ENCODE measurements at places on chromosomes 12 and 14.

- DNase-seq = no peak
These were observed 53.6 kb upstream of the EIF5 start for GRCh38 chr14:103280278-103280928.

DNA sequence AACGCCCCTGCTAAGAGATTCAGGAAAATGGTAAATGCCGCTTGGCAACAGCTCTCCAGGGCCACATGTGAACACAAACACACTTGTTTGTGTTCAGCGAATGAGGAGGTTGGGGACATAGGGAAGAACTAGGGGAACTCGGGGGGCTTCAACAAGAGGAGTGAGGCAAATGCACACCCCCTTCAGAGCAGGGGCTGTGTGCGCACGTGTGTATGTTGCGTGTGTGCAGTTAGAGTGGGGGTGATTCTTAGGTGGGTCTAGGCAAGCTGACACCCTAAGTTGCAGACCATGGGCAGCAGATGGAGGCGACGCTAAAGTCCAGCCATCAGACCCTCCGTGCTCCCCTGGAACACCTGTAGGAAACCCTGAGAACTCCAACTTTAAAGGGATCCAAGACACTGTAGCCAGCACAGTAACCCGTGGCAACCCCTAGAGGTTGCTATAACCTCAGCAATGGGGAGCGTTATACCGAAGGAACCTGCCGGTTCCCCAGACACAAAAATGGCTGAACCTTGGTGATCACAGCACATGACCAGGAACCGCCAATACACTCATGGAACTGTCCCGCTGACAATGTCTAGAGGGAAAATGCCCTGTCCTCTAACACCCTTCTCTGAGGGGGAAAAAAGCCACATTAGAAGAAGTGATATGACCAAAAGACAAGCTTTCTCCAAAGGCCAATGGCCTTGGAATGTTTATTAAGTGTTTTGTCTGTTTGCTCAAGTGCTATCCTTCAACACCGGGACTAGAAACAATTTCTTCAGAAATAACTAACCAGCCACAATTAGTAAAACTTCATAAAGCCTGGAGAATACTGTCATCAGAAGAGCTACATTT lies 86.5 kb upstream of the CEP83 start:
- DNase-seq = no peak

- no peak for DNase-seq
These were observed 39.2 kb upstream of the ANKRD9 start for GRCh38 chr14:102548616-102549240.

GRCh38 chr12:109864916-109865315 lies 15.4 kb downstream of the GLTP start:
- DNase-seq = peak; percentile 56

GRCh38 chr14:48008646-48009045 lies 333.2 kb upstream of the MDGA2 start:
- no peak for DNase-seq

DNA sequence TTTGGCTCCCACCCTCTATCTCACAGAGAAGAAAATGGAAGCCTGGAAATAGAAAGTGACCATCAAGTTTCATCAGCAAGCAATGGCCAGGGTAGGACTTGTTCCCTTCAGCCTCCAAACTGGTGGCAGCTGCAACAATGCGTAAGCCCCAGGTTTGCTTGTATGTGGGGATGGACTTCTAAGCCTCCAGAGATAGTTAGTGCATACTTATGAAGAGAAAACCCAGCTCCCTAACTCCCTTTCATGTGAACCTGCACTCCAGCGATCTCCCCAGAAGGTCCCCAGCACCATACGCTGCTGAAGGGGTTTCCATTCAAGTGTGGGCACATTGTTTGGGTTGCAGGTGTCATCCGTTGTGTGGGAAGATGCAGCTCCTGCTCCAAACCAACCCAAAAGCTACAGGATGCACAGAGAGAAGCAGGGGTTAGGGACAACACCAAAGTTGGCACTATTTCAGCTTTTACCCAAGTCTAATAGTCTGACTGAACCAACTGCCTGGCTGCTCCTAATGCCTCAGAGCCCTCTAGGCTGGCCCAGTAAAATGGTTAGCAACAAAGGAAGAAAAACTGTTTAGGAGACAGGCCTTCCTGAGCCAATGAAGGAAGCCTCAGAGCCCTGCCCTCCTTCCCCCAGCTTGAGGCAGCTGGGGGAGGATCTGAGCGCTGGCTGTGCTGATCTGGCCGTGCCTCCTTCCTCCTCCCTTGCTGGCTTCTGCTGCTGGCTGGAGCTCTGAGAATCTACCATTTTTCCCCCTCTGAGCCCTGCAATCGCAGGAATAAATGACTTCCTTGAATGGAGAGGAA lies 12.3 kb downstream of the ZFP36L1 start:
- DNase-seq = peak; percentile 77

DNA sequence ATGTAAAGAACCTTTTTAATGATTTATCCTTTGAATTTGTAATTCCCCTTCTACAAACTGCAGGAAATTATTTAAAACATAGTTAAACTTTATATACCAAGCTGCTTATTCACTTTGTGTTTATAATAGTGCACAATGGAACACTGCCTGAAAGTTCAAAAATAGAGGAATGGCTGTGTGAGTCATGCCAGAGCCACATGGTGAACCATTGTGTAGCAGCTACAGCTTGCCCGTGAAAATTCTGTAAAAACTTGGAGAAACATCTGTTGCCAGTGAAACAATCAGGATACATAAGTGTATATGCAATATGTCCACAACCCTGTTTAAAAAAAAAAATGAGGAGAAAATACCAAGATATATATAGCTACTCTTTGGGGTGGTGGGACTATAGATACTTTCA lies 59.5 kb downstream of the VEZT start:
- no peak for DNase-seq

DNA sequence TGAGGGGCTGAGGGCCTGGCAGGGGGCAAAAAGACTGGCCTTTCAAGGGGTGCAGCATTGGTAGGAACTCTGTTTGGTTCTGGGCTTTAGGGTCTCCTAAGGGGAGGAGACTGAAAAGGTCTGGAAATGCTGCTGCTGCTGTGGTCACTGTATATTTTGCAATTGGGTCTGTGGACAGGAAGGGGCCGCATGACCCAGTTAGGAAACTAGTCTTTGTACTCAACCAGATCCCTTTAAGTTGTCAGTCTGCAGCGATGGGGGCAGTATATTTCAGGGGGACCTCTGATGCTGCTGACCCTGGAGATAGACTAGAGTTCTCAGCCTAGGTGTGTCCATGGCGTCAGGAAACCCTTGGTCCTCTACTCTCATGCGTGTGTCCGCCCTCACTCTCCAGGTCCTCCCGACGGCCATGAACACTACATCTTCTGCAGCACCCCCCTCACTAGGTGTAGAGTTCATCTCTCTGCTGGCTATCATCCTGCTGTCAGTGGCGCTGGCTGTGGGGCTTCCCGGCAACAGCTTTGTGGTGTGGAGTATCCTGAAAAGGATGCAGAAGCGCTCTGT lies 4.0 kb downstream of the LTB4R start:
- DNase-seq = no peak

DNA sequence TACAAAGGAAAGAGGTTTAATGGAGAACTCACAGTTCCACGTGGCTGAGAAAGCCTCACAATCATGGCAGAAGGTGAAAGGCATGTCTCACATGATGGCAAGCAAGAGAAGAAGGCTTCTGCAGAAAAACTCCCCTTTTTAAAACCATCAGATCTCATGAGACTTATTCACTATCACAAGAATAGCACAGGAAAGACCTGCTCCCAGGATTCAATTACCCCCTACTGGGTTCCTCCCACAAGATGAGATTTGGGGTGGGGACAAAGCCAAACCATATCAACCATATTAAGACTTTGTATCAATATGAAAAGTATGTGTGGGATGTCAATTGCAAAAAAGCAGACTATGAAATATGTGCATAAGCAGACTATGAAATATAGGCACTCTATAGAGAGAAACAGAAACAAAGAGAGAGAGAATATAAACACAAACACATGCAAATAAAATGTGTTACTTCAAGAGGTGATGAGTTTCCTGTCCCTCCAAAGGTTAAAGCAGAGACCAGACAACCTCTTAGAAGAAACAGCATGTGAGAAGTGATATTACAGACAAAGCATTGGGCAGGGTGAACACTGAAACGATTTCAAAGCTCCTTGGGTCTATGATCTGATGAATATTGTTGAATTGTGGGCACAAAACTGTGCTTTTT lies 151.2 kb upstream of the KRR1 start:
- no peak for DNase-seq

- no peak for DNase-seq
These were observed 440.4 kb downstream of the ADAMTS20 start for GRCh38 chr12:43111608-43112007.

- no peak for DNase-seq
These were observed 6.5 kb upstream of the DHRS7 start for GRCh38 chr14:60171690-60172089.

GRCh38 chr12:45575823-45576475 lies 153.6 kb upstream of the ARID2 start:
- no peak for DNase-seq

DNA sequence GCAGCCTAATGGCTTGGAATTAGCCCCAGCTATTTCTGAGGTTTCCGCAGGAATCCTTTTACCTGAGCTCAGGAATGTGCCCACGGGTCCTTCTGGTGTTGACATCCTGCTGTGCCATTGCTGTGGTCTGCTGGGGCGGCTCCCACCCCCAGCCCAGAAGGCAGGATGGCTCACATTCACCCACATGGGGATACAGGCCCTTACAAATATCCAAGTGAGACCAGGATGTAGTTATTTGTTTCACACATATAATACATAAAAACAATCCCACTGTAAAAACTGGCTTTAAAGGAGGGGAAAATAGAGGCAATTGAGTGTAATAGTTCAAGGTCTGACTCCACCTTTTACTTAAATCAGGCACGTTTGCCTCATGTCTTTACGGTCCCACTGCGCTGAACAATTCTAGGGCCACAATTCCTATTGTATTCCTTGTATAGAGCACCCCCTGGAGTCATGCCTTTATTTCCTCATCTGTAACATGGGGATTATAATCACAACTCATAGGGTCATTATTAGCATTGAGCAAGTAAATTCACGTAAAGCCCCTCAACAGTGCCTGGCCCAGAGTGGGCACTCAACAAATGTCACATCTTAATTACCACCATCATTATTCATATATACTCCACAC lies 57.2 kb upstream of the FICD start:
- no peak for DNase-seq

DNA sequence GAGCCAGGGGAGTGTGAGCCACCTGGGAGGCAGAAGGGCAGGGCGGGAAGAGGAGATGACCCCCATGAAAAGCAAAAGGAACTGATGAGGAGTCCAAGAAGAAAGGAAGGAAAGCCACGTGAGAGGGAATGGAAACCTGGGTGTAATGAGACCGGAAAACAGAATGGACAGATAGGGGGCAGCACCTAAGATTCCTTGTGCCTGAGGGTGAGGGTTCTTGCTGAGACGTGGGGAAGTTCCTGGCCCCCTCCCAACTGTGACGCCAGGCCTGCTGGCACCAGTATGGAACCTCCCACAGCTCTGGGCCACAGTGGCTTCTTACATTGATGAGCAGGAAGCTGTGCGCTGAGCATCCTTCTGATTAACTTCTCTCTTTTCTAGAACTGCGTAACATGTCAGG lies 30.8 kb downstream of the TTC7B start:
- DNase-seq = no peak

GRCh38 chr12:107287436-107288413 lies 194.4 kb upstream of the CRY1 start:
- no peak for DNase-seq

- no peak for DNase-seq
These were observed 5.4 kb downstream of the FLRT2 start for GRCh38 chr14:85535321-85535720.

DNA sequence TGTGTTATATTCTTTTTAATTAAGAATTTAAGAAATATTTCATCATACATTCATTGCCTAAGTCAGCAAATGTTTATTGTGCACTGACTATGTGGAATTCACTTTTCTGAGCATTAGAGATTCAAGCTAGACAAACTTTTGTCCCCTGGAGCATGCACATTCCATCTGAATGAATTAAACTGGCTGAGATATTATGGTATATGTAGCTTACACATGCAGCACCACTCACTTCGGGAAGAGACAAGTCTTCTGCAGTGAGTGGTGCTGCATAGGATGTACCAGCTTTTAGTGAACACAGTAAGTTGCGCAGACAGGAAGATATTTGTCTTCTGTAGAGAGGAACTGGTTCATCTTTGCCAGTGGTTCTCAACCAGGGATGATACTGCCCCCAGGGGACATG lies 318.4 kb downstream of the SYT1 start:
- DNase-seq = no peak

- DNase-seq = no peak
These were observed 14.3 kb upstream of the RIC8B start for GRCh38 chr12:106760184-106760531.

- DNase-seq = no peak
These were observed 95.8 kb downstream of the EPS8 start for GRCh38 chr12:15693228-15693911.

GRCh38 chr14:104486222-104486923 lies 93.2 kb upstream of the C14orf180 start:
- no peak for DNase-seq

- DNase-seq = no peak
These were observed 46.5 kb downstream of the OR9K2 start for GRCh38 chr12:55172686-55173085.

DNA sequence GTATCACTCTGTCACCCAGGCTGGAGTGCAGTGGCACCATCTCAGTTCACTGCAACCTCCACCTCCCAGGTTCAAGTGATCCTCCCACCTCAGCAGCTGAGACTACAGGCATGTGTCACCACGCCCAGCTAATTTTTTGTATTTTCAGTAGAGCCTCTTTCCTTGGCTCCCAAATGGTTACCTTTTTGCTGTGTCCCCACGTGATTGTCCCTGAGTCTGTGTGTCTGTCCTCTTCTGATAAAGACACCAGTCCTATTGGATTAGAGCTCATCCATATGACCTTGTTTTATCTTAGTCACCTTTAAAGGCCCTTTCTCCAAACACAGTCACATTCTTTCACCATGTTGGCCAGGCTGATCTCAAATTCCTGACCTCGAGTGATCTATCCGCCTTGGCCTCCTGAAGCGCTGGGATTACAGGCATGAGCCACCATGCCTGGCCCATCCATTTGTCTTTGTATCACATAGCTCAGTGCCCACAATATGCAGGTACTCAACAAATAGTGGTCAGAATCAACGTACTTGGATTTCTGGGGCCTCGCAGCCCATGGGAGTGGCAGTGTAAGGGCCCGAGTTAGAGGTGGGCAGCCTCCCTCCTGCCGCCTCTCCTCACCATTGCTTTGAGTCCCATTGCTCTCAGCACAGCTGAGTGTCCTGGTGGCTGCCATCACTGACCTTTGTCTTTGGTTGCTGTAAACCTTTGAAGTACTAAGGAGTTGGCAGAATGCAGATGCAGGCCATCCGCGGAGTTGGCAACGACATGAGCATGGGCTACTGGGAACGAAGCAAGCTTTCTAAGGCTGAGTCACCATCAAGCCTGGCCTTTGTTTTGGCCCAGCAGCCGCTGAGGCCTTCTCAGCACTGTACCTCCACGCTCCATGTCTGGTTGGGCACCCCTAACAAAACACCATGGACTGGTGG lies 9.3 kb downstream of the TPCN1 start:
- DNase-seq = no peak

GRCh38 chr12:20183563-20183962 lies 184.8 kb upstream of the PDE3A start:
- no peak for DNase-seq

- DNase-seq = no peak
These were observed 45.0 kb downstream of the TRAFD1 start for GRCh38 chr12:112170376-112170775.

- DNase-seq = no peak
These were observed 37.8 kb upstream of the NAA30 start for GRCh38 chr14:57352396-57353170.
